ENCODE measurements at places on chromosomes 11 and 22.

- DNase-seq: no peak
These were observed 72.4 kb downstream of the PANX1 start for GRCh38 chr11:94201004-94201465.

DNA sequence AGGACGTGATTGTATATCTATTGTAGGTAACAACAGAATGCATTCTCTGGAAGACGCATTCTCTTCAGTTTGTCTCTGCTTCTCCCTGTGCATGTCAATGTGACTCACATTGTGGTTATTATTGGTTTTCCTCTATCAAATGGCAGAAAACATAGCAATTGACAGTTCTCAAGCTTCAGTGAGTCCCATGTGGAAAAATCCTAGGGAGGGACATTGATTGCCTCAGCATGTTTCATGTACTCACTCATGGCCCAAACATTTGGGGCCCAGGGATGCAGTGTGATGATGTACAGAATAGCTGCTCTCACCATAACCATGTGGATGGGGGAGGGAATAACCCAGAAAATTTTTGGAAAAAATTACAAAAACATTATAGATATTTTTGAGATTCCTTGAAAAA is 9.3 kb upstream of the ARL14EP start:
- DNase-seq: no peak

GRCh38 chr11:123740787-123741158 is 687 bp downstream of the ZNF202 start:
- no peak for DNase-seq

DNA sequence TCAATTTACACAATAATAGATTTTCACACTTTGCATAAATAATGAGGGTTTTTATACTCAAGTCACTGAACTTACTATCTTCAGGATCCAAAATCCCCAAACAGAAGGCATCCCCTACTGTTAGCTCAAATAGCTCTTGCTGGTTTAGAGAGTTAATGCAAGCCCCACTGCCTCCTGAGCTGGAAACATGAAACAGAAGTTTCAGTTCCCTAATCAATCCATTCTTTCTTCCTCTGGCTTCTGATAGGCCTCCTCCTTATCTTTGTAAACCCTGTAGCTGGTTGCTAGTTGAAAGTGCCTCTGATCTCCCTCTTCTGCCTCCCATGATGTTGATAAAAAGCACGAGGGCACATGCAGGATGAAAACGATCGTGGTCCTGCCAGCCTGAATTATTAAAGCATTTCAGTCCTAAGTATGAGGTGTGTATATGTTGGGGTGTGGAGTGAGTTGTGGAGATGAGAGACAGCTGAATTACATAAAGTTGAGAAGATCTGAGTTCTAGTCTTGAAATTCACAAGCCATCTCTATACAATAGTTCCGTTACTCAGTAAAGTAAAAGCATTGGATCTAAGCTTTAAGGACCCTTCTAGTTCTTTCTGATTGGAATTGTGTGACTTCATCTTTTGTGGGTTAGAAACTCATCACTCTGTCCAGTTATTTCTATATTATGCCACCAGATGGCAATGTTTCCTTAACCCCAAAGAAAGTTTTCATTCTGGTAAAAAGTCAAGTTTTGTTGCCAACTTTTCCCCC is 35.0 kb upstream of the EHF start:
- DNase-seq: no peak

DNA sequence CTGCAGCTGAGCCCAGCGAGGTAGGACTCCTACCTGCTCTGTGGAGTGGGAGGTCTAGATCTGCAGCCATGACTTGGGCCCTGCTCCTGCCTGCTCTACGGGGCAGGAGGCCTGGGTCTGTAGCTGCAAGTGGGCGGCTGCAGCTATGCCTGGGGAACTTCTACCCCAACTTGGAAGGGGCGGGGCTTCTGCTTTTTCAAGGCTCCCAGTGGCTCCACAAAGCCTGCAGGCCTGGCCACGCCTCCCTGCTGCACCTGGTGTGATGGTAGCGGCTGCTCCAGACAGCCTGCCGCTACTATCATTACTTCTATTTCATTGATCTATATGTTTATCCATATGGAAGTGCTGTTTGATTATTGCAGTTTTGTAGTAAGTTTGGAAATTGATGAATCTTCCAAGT is 121.2 kb downstream of the NELL1 start:
- no peak for DNase-seq

GRCh38 chr11:35118906-35119305 is 20.1 kb upstream of the CD44 start:
- DNase-seq: no peak

DNA sequence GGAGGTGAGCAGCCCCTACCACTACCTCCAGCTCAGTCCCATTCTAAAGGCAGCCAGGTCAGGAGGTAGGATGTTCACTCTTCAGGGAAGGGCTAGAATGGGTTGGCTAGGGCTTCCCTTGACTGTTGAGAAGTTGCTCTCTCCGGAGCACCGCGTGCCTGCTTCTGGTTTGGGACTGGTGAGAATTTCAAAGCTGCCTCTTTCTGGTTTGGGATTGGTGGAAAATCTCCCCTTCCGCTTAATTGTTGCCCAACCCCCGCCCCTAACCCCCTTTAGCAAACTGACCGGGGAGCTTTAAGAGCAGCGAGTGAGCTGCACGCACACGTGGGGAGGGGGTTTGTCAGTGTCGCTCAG is 686 bp downstream of the USP2 start:
- no peak for DNase-seq

- no peak for DNase-seq
These were observed 103.0 kb downstream of the C11orf58 start for GRCh38 chr11:16841481-16841880.

- no peak for DNase-seq
These were observed 7.3 kb upstream of the CD5 start for GRCh38 chr11:61095021-61095420.

DNA sequence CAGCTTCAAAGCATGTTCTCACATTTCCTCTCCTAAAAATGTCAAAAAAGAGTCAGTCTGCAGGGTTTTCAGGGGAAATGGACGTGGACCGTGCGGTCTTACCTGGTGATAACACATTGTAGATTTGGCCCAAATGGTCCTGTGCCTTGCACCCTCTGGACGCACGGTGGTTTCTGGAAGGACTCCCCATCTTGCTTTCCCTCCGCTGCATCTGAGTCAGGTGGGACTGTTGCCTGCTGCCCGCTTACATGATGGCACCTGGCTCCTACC is 1290.1 kb downstream of the TBC1D22A start:
- DNase-seq: no peak

GRCh38 chr11:121394785-121395184 is 57.3 kb upstream of the SORL1 start:
- no peak for DNase-seq

- DNase-seq: no peak
These were observed 30.2 kb upstream of the CSTF3 start for GRCh38 chr11:33191467-33191866.

- DNase-seq: no peak
These were observed 53.5 kb downstream of the ZNF280B start for GRCh38 chr22:22454997-22455396.

GRCh38 chr11:87456499-87456898 is 418.8 kb downstream of the TMEM135 start:
- no peak for DNase-seq

GRCh38 chr11:84865257-84865656 is 761.9 kb downstream of the DLG2 start:
- no peak for DNase-seq

DNA sequence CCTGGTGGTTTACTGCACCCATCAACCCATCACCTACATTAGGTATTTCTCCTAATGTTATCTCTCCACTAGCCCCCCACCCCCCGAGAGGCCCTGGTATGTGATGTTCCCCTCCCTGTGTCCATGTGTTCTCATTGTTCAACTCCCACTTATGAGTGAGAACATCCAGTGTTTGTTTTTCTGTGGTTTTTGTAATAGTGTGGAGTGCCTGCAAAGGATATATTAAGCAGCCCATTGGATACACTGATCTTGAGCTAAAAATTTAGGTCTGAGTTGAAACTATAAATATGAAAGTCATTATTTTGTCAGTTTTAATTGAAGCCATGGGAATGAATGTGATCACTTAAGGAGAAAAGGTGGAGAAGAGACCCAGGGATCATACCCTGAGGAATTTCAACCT is 23.0 kb downstream of the MRPL48 start:
- DNase-seq: no peak

- DNase-seq: no peak
These were observed 14.1 kb downstream of the VWCE start for GRCh38 chr11:61280883-61281580.

DNA sequence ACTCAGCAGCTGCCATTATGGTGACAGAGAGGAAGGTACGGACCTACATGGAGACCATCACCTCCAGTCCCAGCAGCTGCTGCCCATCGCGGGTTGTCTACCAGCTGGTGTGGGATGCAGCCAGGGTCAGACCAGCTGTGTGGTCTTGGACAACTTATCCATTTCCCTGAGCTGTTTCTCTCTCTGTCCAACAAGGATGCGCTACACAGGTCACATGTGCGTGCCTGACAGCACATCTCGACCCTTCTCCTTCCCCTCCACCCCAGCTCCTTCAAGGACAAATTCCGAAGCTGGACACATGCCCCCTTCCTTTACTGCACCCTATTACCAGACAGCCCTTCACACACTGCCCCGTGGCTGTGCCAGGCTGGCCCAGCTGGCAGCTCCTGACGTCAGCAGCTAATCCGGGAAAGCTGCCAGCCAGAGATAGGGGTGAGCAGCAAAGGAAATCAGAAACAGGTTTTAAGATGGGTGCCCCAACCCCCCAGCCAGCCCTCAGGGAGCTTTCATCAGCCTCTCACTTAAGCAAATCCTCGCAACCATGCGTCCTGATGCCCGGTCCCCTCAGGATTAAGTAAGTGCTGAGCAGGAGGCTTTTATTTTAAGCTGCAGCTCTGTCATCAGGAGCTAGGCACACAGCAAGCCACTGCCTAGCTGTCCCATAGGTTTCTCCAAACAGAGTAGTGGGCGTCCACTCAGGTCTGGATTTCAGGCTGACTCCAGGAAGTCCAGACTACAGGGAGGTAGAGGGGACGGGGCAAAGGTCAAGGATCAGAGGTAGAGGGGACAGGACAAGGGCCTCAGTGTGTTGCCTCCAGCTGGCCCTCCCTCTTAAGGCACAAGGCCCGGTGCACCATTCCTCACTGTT is 20.3 kb downstream of the TEF start:
- peak; percentile 89 for DNase-seq

GRCh38 chr11:93663021-93663420 is 1.5 kb downstream of the CEP295 start:
- DNase-seq: no peak

- no peak for DNase-seq
These were observed 62.6 kb upstream of the PTPRJ start for GRCh38 chr11:47917599-47918369.

GRCh38 chr11:6667733-6668374 is 12.2 kb upstream of the DCHS1 start:
- no peak for DNase-seq

GRCh38 chr11:876545-876944 is 33.9 kb downstream of the TSPAN4 start:
- no peak for DNase-seq

DNA sequence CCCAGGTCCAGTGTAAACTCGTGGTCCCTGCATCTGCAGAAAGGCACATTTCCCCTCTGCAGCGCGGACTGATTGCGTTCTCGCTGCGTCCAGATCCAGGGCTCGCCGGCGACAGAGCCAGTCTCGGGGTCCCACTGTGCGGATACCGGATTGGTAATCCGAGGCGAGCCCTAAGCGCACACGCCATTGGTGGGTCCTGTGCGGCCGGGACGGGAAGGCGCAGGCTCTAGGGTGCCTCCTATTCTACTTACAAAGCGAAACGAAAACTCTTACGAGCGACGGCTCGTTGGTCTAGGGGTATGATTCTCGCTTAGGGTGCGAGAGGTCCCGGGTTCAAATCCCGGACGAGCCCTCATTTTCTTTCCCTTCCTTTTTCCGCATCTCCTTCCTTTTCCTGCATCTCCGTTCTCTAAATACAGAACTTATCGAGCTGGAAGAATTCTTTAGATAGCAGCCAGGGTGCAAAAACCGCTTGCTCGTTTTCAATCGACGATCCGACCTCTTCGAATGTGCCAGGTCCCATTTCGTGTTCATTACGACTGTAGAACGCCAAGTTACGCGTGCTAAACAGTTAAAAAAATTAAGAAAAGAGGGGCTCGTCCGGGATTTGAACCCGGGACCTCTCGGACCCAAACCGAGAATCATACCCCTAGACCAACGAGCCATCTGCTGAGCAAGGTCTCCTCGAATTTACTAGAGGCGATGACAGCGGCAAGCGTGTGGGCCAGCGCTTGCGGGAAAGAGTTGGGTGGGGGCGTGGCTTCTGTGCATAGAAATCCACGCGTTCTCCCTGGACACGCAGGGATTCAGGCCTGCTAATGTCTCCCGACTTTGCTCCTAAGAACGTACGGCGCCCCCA is 29.2 kb upstream of the WNT11 start:
- DNase-seq: peak; percentile 92

GRCh38 chr22:28750471-28750881 is 8.6 kb downstream of the HSCB start:
- DNase-seq: no peak

DNA sequence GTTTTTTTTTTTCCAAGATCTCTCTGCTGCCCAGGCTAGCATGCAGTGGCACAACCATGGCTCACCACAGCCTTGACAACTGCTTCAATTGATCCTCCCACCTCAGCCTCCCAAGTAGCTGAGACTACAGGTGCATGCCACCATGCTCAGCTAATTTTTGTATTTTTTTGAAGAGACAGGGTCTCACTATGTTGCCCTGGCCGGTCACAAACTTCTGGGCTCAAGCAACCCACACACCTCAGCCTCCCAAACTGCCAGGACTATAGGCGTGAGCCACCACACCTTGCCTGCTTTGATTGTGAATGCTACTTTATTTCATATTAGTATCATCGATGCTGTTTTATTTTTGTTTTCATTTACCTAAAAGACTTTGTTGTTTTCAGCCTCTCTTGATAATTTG is 81.5 kb upstream of the GNAZ start:
- no peak for DNase-seq

DNA sequence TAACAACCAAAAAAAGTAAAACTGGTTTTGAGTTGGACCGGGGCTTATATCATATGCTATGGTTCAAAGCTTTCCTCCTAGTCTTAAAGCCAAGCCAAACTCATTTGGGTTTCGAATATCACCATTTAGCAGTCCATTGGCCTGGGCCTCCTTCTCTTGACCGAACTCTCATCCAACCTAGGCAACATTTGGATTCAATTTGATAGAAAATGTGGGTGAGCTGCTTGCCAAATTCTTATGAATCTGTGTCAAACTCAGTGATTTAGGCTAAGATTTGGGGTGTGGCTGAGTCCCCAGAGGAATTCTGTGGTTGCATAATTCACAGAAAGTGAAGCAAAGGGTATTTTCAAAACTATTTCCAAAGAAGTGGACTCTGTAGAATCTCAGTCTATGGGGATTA is 83.7 kb downstream of the BLID start:
- DNase-seq: no peak

GRCh38 chr22:37046589-37046988 is 5.0 kb upstream of the KCTD17 start:
- no peak for DNase-seq

DNA sequence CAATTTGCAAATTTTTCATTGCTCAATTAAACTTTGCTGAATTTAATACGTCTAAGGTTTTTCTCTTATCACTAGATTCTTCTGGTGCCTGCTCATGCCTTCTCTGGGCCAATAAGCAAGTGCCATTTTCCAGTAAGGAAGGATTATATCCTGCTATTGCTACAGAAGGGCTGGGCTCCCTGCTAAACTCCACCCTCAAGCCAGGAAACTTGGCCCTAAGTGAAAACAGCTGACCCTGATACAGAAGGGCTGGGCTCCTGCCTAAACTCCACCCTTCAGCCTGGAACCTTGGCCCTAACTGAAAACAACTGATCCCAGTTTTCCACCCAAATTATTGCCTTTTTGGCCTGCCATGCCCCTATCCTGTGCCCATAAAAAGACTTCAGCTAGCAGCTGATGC is 385.3 kb downstream of the DYNC2H1 start:
- no peak for DNase-seq
